Astrocyte (in vitro differentiated cells and primary cell): ENCODE measurements at places on chromosomes 4 and X. TPM values are rescaled to one million over a fixed set of nuclear protein-coding genes. Genes with fewer than 3 reads are reported as not detected.

The HMX1 gene
- 0.25 TPM in 1 of 2 replicates, not detected in the other for total RNA-seq

GRCh38 chrX:21376636-21377035 is 2.4 kb downstream of the CNKSR2 start:
- DNase-seq, result no peak
- H3K4me1 ChIP-seq, result peaks cover 5% of the 10 kb centered on the region
- H3K4me3 ChIP-seq, result no peak overlapping the region
- H3K27me3 ChIP-seq, result peaks cover 7% of the 10 kb centered on the region
- H3K36me3 ChIP-seq, result no peaks in the 10 kb centered on the region
- no peak overlapping the region for H3K27ac ChIP-seq

- H3K4me3 ChIP-seq, result no peak overlapping the region
- no peak for DNase-seq
- H3K4me1 ChIP-seq, result no peaks in the 10 kb centered on the region
Observed at GRCh38 chr4:52192721-52193135, 141.6 kb downstream of the SPATA18 start.

The NLGN4X gene
- total RNA-seq, result 11.3 and 11.5 TPM in 2 replicates

The APOOL gene
- 15.9 and 18.2 TPM in 2 replicates for total RNA-seq

DNA sequence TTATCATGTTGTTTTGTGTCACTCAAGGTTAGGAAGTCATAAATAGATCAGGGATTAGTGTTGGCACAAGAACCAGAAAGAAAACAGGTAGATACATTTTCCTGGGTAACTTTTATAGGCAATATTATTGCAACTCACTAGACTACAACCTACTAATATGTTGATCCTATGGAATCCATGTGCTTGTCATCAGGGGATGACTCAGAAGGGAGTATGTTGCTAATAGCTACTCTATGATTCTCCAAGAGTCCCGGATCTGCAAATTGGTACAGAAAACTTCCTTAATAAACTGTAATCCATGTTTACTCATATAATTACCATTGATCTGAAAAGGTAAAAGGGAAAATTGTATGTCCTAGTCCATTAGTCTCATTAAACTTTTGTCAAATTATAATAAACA is 11.7 kb upstream of the GNRHR start:
- H3K36me3 ChIP-seq, result no peaks in the 10 kb centered on the region
- DNase-seq, result no peak
- no peaks in the 10 kb centered on the region for H3K27me3 ChIP-seq

DNA sequence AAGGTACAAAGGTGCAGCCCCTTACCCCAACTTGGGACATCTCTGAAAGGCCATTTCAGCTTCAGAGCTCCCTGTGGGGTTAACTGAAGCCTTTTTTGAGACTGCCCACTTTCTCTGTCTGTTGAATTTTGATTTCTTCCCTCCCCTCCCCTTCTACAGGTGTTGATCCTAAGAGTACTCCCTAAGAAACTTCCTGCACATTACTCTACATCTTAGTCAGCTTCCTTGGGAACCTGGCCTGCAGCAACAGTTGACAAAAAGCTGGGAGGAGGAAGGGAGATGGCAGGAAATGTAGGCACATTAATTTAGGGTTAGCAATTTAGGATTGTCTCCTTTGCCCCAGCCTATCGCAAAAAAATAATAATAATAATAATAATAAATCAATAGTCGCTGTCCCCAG is 1.2 kb upstream of the IDS start:
- no peaks in the 10 kb centered on the region for H3K36me3 ChIP-seq
- no peaks in the 10 kb centered on the region for H3K27me3 ChIP-seq
- no peak overlapping the region for H3K27ac ChIP-seq

The HTN3 gene
- not detected in 2 replicates for total RNA-seq

The GYG2 gene
- total RNA-seq, result 15.5 and 16.3 TPM in 2 replicates

DNA sequence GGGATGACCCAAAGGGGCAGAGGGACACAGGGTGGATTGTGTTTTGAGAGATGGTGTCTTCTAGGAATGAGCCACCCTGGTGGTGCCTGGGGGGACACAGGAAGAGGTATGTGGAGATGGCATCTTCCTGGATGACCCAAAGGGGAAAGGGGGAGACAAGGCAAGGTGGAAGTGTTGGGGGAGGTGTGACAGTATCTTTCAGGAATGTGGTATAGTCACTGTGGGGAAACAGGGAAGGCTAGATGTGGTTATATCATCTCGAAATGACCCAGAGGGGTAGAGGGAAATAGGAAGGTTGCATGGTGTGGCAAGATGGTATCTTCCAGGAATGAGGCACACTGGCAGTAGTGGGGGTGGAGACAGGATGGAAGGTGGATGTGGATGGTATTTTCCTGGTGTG is 62.9 kb downstream of the MAOA start:
- H3K4me3 ChIP-seq, result no peak overlapping the region
- no peak for DNase-seq
- H3K36me3 ChIP-seq, result no peaks in the 10 kb centered on the region
- no peaks in the 10 kb centered on the region for H3K4me1 ChIP-seq
- H3K27me3 ChIP-seq, result no peaks in the 10 kb centered on the region

The DCHS2 gene
- 0.25 and 0.36 TPM in 2 replicates for total RNA-seq

The FHDC1 gene
- 1.5 and 1.7 TPM in 2 replicates for total RNA-seq

The PLAC1 gene
- 0.61 and 0.70 TPM in 2 replicates for total RNA-seq

The AWAT1 gene
- total RNA-seq, result not detected in 2 replicates

DNA sequence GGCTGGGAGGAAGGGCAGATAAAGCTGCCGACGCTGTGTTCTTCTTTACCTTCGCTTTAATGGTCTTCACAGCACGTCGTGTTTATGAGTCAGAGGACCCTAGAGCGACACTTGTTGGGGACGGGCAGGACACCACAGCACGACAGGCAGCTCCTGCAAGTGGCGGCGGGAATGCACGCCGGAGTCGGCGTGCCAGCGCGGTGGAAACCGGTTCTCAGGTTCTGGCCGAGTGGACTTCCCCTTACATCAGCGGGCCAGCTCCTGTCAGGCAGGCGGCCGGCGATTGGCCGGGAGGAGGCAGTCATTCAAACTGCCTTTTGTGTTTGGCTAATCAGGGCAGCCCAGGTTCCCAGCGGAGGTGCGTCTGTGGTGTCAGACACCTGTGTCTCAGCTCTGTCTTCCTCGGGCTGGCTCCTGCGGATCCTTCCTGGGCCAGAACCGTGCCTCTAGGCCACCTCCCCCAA is 150.9 kb downstream of the SHROOM3 start:
- H3K4me3 ChIP-seq, result peak overlapping the region; percentile 57
- H3K36me3 ChIP-seq, result no peaks in the 10 kb centered on the region
- H3K4me1 ChIP-seq, result peaks cover 44% of the 10 kb centered on the region

DNA sequence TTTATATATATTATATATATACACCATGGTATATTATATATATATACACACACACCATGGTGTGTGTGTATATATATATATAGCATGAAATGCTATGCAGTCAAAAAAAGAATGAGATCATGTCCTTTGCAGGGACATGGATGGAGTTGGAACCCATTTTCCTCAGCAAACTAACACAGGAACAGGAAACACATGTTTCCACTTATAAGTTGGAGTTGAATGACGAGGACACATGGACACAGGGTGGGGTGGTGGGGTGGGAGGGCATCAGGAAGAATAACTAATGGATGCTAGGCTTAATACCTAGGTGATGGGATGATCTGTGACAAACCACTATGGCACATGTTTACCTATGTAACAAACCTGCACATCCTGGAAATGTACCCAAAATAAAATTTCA is 293.6 kb upstream of the NDST3 start:
- no peaks in the 10 kb centered on the region for H3K27me3 ChIP-seq
- no peaks in the 10 kb centered on the region for H3K4me1 ChIP-seq
- no peak overlapping the region for H3K27ac ChIP-seq
- no peaks in the 10 kb centered on the region for H3K36me3 ChIP-seq
- no peak overlapping the region for H3K4me3 ChIP-seq

DNA sequence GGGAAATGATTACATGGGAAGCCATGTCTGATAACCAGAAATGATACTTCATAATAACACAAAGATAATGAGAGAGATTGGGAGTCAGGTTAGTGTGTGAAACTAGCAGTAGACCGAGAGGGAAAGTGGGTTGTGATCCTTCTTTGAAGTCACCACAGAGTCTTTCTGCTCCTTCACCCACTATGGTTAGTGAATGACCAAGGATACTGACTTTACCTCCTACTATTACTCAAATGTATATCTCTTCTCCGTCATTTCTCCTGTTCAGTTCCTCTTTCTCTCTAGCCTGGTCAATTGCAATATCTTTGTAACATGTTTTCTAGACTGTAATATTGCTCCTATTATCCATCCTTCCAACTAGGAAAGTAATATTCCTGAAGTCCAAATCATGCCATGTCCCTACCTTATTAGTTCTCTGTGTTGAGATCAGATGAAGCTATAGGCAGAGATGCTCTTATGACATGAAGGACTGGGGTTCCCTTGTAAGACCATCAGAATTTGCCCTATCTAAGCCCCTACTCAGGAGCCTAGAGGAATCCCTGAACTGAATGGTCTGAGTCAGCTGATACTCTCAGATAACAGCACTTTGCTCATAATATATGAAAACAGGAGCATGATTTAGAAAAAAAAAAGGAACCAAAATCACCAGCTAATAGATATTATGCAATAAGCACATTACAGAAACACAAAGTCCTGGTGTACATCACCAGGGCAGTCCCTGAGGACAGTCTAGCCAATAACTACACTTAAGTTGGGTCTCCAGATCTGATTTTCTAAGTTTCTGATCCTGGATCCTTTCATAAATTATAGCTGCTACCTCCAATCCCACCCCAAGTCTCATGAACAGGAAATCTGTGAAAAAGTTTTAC is 81.2 kb downstream of the SHROOM3 start:
- no peak overlapping the region for H3K27ac ChIP-seq
- H3K4me3 ChIP-seq, result no peak overlapping the region
- no peaks in the 10 kb centered on the region for H3K4me1 ChIP-seq
- DNase-seq, result no peak
- H3K36me3 ChIP-seq, result no peaks in the 10 kb centered on the region
- H3K27me3 ChIP-seq, result no peaks in the 10 kb centered on the region

GRCh38 chrX:152926279-152926678 is 28.4 kb downstream of the ZNF185 start:
- no peak overlapping the region for H3K27ac ChIP-seq
- no peaks in the 10 kb centered on the region for H3K27me3 ChIP-seq
- peaks cover 3% of the 10 kb centered on the region for H3K4me1 ChIP-seq
- H3K4me3 ChIP-seq, result no peak overlapping the region
- DNase-seq, result peak; percentile 50

The TSPAN6 gene
- 49.7 and 51.2 TPM in 2 replicates for total RNA-seq

DNA sequence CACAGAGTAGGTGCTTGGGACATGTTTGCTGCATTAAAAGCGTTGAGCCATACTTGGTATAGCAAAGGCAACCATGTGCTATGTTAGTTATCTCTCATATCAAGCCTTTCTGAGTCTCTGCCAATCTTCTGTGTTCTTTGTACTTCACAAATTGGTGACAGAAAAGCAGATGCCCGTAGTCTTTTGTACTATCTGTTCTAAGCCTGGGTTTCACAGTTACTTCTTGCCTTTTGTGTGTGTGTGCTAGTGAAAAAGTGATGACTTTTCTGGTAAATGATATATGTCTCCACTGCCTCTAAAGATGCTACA is 16.1 kb upstream of the KLHL2 start:
- H3K27me3 ChIP-seq, result no peaks in the 10 kb centered on the region
- no peak overlapping the region for H3K4me3 ChIP-seq
- no peaks in the 10 kb centered on the region for H3K4me1 ChIP-seq
- H3K27ac ChIP-seq, result no peak overlapping the region
- H3K36me3 ChIP-seq, result no peaks in the 10 kb centered on the region

DNA sequence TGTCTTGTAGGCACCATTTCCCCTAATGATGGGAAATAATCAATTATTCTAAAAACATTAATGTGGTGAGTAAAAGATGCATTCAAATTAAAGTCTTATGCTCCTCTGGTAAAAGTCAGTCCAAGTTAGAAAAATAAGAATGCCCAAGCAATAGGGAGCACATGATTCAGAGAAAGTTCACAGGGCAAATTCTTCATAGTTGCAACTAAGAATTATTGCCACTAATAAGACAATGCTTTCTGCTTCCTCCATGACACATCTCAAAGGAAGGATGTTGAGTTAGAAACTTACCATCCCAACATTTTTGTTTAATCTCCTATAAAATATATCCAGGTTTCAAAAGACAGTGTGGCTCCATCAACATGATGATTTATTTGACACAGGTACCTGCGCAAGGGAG is 26.3 kb downstream of the PHOX2B start:
- no peak overlapping the region for H3K27ac ChIP-seq
- no peaks in the 10 kb centered on the region for H3K27me3 ChIP-seq

The SPINK2 gene
- not detected in 2 replicates for total RNA-seq

The FGFR3 gene
- total RNA-seq, result 3.6 and 3.9 TPM in 2 replicates

DNA sequence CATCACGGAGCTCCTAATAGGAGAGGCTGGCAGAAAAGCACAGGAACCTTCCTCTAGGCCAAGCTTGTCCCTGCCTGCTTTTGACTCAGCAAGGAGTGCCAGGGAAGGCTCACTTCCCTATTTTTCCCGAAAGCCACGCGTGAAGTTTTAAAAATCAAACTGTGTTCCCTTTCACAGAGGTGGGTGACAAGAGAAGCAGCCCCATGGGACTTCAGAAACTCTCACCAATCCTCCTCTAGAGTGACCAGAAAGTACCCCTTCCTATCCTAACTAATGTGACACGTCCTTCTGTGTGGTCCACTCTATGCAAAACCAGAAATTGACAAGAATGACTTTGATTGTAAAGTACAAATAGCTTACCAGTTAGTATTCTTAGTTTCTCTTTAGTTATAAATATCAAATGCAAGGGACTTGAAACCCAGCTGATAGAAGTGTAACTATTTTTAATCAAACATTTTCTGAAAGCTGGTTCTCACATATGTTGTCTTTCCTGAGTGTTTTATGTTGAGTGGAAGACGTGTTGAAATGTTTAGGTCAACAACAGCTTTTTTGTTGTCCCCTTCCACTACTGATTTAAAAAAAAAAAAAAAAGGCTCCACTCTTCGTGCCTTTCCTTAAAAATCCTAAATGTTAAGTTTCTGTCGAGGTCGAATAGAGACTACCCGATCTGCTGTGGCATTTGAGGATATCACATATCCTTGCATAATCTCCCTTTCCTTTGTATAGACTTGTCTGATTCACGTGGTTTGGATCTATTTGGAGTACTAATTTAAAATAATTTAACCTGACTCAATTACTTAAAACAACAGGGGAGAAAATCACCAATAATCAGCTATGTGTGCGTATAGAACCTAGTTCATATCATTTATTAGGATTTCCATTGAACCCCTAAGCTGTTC is 42.1 kb downstream of the NFKB1 start:
- no peak for DNase-seq
- H3K27ac ChIP-seq, result no peak overlapping the region
- H3K36me3 ChIP-seq, result peaks cover 9% of the 10 kb centered on the region
- no peak overlapping the region for H3K4me3 ChIP-seq
- H3K4me1 ChIP-seq, result no peaks in the 10 kb centered on the region
- no peaks in the 10 kb centered on the region for H3K27me3 ChIP-seq

- no peak overlapping the region for H3K4me3 ChIP-seq
- H3K36me3 ChIP-seq, result no peaks in the 10 kb centered on the region
- H3K4me1 ChIP-seq, result no peaks in the 10 kb centered on the region
- H3K27me3 ChIP-seq, result no peaks in the 10 kb centered on the region
- no peak for DNase-seq
- no peak overlapping the region for H3K27ac ChIP-seq
Observed at GRCh38 chr4:158036998-158037397, 135.8 kb downstream of the GASK1B start.
